Activated CD8-positive, alpha-beta memory T cell treated with anti-CD3 and anti-CD28 coated beads for 1 hour (primary cell): ENCODE measurements at places on chromosomes 4 and X.

- no peak for DNase-seq
Observed at GRCh38 chr4:17510582-17510981, 1.3 kb downstream of the QDPR start.

- DNase-seq = no peak
Observed at GRCh38 chrX:39427906-39428305, 626.6 kb downstream of the MID1IP1 start.

DNA sequence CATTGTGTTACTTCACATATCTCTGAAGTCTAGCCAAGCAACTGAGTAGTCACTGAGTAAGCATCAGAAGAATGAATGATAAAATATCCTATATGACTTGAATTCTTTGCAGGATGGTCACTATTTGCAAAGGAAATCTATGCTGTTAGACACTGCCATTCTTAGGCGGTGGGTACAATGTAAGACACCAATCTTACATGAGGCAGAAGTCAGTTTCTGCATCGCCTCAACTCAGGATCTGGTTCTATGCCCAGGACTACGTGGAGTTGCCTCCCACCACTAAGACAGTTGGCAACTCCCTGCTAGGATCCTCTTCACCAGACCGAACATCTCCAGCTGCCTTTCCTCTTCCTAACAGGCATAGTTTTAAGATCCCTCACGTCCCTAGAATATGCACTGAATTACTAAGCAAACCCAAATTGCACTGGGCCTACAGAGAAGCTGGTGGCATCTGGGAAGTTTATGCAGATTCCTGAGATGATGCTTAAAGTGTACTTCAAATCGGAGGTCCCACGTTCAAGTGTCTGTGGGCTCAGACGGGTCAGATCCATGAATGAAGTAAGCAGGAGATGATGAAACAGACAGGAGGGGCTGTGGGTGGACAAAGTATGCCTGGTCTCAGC is 45.6 kb downstream of the SEL1L3 start:
- no peak for DNase-seq

- DNase-seq = no peak
Observed at GRCh38 chr4:93776386-93777080, 52.0 kb upstream of the ATOH1 start.

DNA sequence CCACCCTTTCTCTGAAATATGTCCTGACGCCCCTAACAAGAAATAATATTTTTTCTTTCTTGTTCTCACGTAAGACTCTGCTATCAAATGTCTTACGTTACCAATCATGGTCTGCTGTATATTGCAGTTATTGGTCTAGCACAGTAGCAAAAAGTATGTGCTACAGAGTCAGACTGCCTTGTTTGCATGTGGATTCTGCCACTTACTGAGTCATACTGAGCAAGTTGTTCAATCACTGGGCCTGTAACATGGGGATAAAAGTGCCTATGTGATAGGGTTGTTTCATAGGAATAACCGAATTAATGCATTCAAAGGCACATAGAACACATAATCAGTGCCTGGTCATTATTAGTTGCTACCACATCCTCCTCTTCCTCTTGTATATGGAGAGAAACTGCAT is 14.1 kb downstream of the RPGR start:
- no peak for DNase-seq

- no peak for DNase-seq
Observed at GRCh38 chr4:54539500-54540029, 118.2 kb upstream of the KIT start.

DNA sequence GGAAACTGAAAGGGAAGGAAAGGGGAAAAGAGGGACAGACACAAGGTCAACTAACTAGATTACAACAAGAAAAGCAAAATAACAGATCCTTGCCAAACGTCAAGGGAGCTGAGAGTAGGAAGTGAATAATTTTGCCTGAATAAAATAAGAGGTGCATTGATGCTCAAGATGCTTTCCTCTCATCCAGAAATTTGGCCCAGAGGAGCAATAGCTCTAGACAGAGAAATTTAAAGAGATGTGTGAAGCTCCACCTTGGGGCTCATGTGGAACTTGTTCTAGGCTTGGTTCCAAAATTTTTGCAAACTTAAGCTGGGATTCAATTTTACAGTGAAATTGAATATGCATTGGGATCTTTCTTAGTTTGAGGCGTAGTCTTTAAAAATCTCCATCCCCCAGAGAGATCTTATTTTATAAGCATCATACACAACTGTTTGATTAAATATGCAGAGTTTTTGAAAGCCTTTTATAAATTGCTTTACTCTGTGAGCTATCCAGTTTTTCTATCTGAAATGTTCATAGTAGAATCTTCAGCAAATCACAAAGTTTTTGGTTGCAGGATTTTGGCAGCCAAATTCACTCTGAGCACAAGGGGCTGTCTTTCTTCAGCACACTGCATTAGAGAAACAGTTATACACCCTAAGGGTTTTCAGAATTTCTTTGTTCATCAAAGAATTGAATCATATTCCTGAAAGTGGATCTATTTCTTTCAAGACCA is 1159.5 kb downstream of the ADGRL3 start:
- no peak for DNase-seq

DNA sequence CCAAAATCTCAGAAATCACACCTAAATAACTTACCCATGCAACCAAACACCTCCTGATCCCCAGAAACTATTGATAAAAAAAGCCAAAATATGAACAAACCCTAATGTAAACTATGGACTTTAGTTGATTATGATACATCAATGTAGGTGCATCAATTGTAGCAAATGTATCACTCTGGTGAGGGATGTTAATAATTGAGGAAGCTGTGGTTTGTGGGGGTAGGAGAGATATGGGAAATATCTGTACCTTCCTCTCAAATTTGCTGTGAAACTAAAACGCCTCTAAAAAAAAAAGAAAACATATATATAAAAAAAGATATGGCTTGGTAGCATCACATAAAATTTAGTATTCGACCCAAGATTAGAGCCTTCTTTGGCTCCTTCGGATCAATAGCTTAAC is 144.3 kb upstream of the CPEB2 start:
- DNase-seq = no peak

- no peak for DNase-seq
Observed at GRCh38 chr4:184785813-184786212, 40.0 kb downstream of the ACSL1 start.

- DNase-seq = no peak
Observed at GRCh38 chr4:11632483-11632882, 203.8 kb upstream of the HS3ST1 start.
